NCI-H460 (cell line): ENCODE measurements at places on chromosomes 3 and 15. TPM values are rescaled to one million over a fixed set of nuclear protein-coding genes. Genes with fewer than 3 reads are reported as not detected.

- DNase-seq = peak; percentile 29
Observed at GRCh38 chr3:120418446-120418845, 32.3 kb downstream of the FSTL1 start.

DNA sequence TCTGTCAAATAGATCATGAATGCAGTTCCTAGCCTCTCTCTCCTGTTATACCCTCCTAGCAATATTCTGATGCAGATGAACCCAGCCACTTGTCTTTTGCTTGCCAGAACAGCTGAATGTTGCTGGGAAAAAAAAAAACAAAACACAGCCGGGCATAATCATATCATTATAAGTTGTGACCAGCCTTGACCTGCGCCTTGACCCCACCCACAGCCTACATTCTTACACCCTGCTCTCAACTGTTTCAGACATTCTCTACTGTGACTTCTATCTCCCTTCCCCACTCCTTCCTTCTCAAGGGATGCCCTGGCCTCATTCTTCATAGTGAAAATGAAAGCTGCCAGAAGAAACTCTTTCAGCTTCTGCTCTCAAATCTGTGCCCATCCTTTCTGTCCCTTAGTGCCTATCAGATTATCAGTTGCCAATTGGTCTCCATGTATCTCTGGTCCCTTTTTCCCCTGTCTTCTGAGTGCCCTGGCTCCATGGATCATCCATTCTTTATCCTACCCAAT is 389.1 kb upstream of the TPRG1 start:
- no peak for DNase-seq

Gene SPTBN5
- total RNA-seq = 0.06 and 0.10 TPM in 2 replicates

Gene IGF2BP2
- 11.1 and 11.5 TPM in 2 replicates for total RNA-seq

Gene NEO1
- total RNA-seq = 8.0 and 8.2 TPM in 2 replicates

DNA sequence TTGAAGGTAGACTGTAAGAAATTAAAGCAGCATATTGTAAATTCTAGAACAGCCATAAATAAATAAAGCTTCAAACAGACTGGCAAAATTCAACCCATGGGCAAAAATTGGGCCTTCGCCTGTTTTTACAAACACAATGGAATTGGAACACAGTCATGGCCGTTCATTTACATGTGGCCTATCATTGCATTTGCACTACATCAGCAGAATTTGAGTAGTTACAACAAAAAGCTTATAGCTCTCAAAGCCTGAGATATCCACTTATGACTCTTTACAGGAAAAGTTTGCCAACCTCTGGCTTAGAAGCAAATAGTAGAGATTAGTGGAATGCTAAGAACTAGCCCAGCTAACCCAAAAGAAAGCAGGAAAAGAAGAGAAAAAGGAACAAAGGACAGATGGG is 139.6 kb upstream of the SKOR1 start:
- DNase-seq = no peak

- no peak for DNase-seq
Observed at GRCh38 chr3:192183109-192183508, 544.2 kb downstream of the FGF12 start.

Gene RPN1
- 300 and 312 TPM in 2 replicates for total RNA-seq

DNA sequence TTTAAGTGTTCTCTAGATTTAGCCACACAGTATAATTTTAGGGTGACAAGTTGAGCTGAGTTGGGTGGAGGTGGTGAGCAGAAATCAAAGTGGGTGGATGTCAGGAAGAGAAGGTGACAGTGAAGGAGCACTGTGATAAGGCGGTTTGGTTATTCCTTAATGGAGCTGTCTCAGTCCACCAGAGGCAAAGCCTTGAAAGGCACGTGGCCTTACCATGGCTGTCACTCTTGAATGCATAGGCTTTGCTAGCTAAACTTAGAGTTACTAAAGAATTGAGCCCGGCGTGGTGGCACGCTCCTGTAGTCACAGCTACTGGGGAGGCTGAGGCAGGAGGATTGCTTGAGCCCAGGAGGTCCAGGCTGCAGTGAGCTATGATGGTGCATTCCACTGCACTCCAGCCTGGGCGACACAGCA is 560 bp upstream of the TTLL13 start:
- DNase-seq = no peak

DNA sequence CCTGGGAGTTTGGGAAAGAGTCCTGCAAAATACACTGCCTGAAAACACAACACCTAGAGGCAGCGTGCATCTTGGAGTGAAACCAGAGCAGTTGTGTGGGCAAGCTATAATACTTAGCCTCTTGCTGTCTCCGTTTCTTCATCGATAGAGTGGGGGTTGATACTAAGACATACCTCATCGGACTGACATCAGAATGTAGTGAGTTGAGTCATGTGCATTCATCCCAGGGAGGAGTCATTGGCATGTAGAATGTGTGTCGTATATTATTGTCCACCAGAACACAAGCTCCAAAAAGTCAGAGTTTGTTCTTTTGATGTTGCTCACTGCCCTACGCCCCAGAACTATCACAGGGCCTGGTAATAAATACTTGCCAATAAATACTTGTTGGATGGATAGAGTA is 4.3 kb downstream of the SNTN start:
- no peak for DNase-seq

DNA sequence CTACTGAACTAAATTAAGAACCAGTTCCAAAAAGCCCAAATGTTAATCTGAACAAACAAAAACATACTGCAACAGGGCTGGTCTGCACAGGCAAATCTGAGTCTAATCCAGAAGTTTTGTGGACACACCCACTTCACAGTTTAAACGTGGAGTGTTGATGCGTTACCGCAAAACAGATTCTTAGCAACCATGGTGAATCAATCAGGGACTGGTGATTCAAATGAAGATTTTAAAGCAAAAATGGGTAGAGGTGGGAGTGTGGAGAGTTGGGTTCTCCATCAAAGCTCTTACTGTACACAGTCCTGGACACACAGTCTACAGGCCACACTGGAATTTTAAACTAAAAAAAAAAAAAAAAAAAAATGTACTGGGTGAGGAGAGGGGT is 5.2 kb downstream of the ANXA2 start:
- DNase-seq = no peak

- DNase-seq = no peak
Observed at GRCh38 chr3:16064642-16065414, 109.7 kb upstream of the GALNT15 start.

DNA sequence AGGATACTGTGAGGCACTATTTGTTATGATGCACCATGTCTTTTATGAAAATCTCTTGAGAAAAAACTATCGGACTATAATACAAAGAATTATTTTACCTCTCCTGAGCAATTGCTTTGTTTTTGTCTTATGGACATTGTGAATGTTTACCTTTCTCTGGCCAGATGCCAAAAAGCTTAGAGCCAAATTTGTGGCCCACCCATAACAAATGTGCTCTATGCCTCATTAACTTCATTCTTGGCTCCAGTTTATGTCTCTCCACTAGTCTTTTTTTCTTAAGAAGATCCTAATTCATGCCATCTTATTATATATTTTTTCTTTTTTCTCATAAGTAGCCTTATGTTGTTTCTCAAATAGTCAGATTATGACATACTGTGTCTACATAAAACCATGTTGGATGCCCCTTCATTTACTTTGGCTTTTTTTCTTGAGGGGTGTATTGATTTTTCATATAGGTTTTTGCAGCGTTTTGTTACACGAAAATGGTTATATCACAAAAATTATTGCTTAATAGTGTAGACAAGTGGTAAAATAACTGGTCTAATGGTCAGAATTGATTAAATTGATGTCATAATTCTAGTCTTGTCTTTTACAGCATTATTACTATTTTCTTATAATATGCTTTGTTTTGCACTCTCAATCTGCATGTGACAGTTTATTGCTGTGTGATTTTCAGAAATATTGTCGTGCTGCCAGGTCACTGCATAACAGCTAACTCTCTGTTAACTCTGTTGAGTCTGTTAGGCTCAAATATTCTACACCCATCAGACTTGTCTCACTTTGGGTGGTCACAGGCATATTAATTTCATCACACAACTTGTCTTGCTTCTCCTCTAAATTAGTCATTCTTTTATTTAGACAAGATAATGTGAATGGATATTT is 18.2 kb downstream of the SENP8 start:
- no peak for DNase-seq

Gene FOXL2NB
- 1.8 and 2.9 TPM in 2 replicates for total RNA-seq
